ENCODE measurements at places on chromosomes 4 and X. TPM values are rescaled to one million over a fixed set of nuclear protein-coding genes. Genes with fewer than 3 reads are reported as not detected.

Gene WAS
- 0.17 TPM for total RNA-seq

Gene SYTL4
- 3.5 TPM for total RNA-seq

Gene GPC3
- total RNA-seq = not detected

Gene CDS1
- 0.34 TPM for total RNA-seq

Gene P2RY10
- total RNA-seq = not detected

Gene CXCL11
- not detected for total RNA-seq

Gene KLHL8
- total RNA-seq = 2.8 TPM

Gene BEX1
- 6.2 TPM for total RNA-seq

Gene PAGE5
- total RNA-seq = not detected

Gene TIMP1
- total RNA-seq = 388 TPM

Gene TLR8
- total RNA-seq = not detected

All from bronchus fibroblast of lung (primary cell).